ENCODE measurements at places on chromosomes 2 and 18. TPM values are rescaled to one million over a fixed set of nuclear protein-coding genes. Genes with fewer than 3 reads are reported as not detected.

The NTSR2 gene
- total RNA-seq: not detected

The USP14 gene
- total RNA-seq: 39.2 TPM

The FOXI3 gene
- not detected for total RNA-seq

The VWA3B gene
- total RNA-seq: not detected

DNA sequence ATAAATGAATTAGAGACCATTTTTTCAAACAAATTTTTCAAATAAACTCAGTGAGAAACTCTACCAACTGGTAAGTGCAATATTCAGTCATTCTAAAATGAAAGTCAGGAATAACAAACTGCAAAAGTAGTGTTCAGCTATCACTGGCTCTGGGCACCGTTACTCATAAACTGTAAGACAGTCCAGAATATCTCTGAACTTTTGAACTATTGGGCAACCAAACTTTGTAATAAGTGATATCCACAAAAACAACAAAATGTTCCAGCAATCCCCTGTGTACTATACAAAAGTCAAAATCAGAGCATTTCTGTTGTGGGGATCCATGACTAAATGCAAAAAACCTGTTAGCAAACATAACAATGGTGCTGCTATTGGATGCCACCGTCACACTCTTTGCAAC is 56.3 kb downstream of the SLC25A12 start:
- peaks cover 19% of the 10 kb centered on the region for H3K36me3 ChIP-seq
- no peaks in the 10 kb centered on the region for H3K27me3 ChIP-seq
- no peak for DNase-seq

- H3K27me3 ChIP-seq: no peaks in the 10 kb centered on the region
- H3K36me3 ChIP-seq: no peaks in the 10 kb centered on the region
- no peak for DNase-seq
- no peaks in the 10 kb centered on the region for H3K4me1 ChIP-seq
These were observed 147.5 kb downstream of the RND3 start for GRCh38 chr2:150339951-150340350.

GRCh38 chr18:33611525-33612135 is 33.6 kb downstream of the ASXL3 start:
- no peak overlapping the region for H3K27ac ChIP-seq
- H3K4me3 ChIP-seq: no peak overlapping the region
- no peaks in the 10 kb centered on the region for H3K36me3 ChIP-seq
- H3K4me1 ChIP-seq: no peaks in the 10 kb centered on the region
- H3K27me3 ChIP-seq: no peaks in the 10 kb centered on the region
- DNase-seq: no peak

GRCh38 chr2:172711110-172711509 is 24.5 kb upstream of the RAPGEF4 start:
- H3K4me1 ChIP-seq: no peaks in the 10 kb centered on the region
- H3K27ac ChIP-seq: no peak overlapping the region
- no peak overlapping the region for H3K4me3 ChIP-seq
- DNase-seq: no peak
- H3K36me3 ChIP-seq: no peaks in the 10 kb centered on the region

GRCh38 chr18:9237981-9238380 is 96.6 kb upstream of the TWSG1 start:
- no peaks in the 10 kb centered on the region for H3K36me3 ChIP-seq
- no peaks in the 10 kb centered on the region for H3K4me1 ChIP-seq
- no peaks in the 10 kb centered on the region for H3K27me3 ChIP-seq
- H3K4me3 ChIP-seq: no peak overlapping the region
- no peak overlapping the region for H3K27ac ChIP-seq

GRCh38 chr2:60352491-60353405 is 200.7 kb downstream of the BCL11A start:
- no peak overlapping the region for H3K4me3 ChIP-seq
- H3K4me1 ChIP-seq: no peaks in the 10 kb centered on the region
- H3K36me3 ChIP-seq: no peaks in the 10 kb centered on the region
- H3K27me3 ChIP-seq: no peaks in the 10 kb centered on the region
- no peak for DNase-seq
- H3K27ac ChIP-seq: no peak overlapping the region

Data from naive thymus-derived CD4-positive, alpha-beta T cell (primary cell).